ENCODE measurements at places on chromosomes 4 and X.

GRCh38 chr4:4730249-4730648 is 129.2 kb upstream of the MSX1 start:
- no peak for DNase-seq

- DNase-seq = no peak
Observed at GRCh38 chr4:132387060-132387459, 762.0 kb upstream of the PCDH10 start.

GRCh38 chr4:177487977-177488376 is 45.7 kb upstream of the AGA start:
- DNase-seq = no peak

DNA sequence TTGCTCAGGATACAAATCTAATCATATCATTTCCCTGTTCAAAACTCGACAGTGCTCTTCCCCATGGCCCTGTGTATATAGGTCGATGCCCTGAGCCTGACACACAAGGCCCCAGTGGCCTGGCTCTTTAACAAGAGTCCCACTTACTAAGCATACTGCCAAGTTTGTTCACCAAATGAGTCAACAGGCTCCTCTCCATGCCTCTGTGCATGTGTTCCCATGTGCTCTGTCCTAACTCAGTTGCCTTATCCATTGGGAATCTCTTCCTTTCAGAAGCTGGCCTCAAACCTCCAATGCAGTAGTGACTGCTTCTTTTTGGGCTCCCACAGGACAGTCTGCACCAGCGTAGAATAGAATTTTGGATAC is 18.9 kb upstream of the CXCR3 start:
- no peak for DNase-seq

All from posterior cingulate gyrus (tissue), 11 donors.